ENCODE measurements at places on chromosomes 13 and 19.

- no peak for DNase-seq
Observed at GRCh38 chr13:113581871-113582270, 2.7 kb upstream of the TFDP1 start.

GRCh38 chr13:72163678-72164077, 296.7 kb upstream of the DACH1 start:
- DNase-seq = no peak

GRCh38 chr19:16076958-16077611, 790 bp downstream of the TPM4 start:
- DNase-seq = no peak

DNA sequence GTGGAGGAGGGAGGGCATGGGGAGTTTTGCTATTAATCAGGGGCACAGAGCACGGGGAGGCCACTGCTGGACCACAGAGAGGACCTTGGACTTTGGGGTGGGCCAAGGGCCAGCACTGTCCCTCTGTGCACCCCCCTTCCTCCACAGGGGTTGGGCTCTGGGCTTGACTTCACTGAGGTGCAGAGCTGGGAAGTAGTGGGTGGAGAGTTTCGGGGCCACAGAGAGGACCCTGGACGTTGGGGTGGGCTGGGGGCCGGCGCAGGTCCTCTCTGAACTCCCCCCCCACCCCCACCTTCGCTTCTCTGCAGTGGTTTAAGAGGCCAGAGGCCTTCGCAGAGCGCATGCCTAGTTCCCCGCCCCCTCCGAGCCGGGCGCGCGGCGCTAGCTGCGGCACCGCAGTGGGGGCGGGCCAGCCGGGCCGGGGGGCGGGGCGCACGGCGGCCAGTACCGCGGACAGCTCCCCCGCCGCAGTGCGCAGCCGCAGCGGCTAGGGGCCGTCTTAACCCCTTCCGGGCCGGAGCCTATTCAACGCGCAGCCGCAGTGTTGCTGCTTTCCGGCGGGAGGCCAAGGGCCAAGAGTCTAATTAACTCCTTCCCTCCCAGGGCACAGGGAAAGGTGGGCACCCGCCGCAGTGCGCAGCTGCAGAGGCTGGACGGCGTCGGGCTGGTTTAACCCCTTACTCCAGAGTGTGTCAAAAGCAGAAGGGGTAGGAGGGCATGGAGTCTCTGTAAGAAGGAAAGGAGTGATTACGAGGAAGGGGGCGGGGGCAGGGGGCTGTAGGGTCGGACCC, 3.7 kb downstream of the KCNC3 start:
- peak; percentile 48 for DNase-seq

DNA sequence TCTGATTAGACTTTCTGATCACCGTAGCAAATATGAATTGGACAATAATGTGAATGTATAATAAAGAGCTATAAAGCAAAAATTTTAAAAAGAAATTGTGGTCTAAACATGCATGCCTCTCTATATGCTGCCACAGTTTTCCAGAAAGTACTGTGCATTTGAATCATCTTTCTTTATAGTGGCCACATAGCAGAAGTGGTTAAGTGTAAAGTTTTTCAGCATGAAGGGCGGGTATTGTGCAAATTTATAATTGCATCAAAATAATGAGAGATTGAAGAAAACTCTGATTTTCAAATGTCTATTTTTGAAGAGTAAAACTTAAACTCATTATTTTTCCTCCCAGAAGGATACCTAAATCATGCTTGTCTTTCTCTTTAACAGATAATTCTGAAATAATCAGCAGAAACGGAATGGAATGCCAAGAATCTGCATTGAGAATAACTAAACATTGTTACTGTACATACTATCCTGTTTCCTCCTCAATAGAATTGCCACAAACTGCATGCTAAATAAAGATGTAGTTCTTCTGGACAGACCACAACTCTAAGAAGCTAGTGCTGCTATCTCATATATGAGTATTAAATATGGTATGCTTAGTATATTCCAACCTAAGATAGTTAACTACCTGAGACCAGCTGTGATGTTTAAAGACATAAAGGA, 42.9 kb upstream of the RAP2A start:
- DNase-seq = no peak

DNA sequence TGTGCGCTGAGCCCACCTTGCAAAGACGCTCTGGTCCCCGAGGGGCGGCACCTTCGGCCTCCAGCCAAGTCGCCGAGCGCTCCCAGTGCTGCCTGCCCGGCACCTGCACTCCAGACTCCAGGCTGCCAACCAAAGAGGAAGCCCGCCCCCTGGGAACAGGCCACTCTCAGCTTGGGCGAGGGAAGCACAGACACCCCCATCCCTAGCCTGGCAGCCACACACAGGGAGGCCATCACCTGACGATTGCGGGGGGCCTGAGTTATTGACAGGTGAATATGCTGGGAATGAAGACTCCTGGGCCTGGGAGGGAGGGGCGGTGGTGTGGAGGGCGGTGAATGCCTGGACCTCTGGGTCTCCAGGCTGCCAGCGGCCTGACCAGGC, 10.3 kb upstream of the ZNF492 start:
- DNase-seq = no peak

- no peak for DNase-seq
Observed at GRCh38 chr13:51152701-51153100, 41.6 kb upstream of the C13orf42 start.

DNA sequence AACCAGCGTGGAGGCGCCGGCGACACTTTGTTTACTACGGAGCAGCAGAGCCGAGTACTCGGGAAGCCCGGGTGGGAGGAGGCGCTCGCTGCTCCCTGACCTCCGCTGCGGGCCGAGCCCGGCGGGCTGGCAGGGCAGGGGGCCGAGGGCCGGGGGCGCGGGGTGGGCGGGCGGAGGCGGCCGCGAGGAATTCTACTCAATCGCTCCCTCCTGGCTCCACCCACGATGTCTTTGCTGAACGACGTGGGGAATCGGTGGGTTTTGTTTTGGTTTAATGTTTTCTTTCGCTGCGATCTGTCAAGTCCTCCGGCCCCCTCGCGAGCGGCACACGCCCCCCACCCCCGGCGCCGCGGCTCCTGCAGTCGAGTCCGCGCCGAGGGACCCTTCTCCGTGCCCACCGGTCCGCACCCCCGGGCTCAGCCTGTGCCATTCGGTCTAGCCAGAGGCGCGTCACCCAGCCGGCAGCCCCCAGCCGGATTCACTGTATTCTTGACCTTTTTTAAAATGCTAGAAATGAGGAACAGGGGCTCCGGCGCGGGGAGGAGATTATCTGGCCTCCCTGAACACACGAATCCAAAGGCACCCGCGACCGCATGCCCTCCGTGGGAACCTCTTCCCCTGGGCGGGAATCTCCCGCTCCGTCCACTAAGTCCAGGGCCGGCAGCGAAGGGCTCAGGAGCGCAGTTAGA, 636 bp upstream of the FOXO1 start:
- no peak for DNase-seq

DNA sequence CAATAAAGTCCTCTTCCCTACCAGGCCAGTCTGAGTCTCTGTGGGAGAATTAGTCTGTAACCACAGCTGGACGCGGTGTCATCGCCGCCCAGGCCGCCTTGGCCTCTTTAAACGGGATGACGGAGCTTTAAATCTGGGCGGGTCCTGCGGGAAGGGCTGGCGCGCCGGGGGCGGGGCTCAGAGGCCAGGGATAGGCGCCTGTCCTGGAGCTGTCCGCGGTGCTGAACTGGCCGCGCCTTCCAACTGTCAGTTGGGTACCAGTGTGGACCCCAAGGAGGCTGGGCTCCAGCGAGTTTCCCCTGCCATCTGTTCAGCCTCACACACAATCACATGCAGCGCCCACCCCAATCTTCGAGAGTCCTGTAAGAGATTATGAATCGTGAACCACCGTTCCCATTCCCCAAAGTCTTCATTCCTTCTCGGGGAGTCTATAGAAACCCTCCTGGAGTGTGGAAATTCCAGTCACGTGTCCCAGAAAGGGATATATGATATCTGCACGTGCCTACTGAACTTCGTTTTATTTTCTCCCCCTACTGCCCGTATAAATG, 11.5 kb downstream of the APLP1 start:
- no peak for DNase-seq

DNA sequence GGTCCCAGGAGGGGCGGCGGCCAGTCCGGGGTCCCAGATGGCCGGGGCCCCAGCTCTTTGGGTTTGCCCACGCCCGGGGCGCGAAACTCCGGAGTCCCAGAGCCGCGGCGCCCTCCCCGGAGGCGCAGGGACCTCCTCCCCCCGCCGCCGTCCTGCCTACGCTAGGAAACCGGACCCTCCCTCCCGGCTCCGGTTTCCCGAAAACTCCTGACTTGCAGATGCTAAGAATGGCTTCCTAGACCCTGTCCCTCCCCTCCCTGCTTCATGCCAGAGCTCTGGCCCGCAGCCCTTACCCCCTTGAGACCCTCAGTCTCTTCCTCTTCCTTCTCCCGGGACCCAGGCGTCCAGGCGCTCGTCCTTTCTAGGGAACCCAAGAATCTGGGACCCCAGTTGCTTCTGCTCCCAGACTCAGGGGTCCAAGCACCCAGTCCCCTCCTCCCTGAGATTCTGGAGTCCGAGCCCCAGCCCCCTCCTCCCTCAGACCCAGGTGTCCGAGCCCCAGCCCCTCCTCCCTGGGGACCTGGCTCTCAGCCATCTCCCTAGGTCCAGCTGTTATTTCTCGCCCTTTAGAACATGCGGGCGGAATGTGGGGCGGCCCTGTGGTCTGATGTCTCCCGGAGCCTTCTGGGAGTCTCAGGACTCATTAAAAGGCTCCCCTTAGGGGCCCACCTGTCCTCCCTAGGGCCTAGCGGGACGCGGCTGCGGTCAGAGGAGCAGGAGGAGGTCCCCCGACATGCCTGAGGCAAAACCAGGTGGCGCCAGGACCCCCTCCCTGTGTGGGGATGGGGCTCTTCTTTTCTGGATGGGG, at the start of gene MYBPC2:
TSS of gene MYBPC2 (plus strand) at position 672 of the 808 bp plus-strand sequence. CDS start at position 734, 62 bp downstream.
- DNase-seq = no peak

DNA sequence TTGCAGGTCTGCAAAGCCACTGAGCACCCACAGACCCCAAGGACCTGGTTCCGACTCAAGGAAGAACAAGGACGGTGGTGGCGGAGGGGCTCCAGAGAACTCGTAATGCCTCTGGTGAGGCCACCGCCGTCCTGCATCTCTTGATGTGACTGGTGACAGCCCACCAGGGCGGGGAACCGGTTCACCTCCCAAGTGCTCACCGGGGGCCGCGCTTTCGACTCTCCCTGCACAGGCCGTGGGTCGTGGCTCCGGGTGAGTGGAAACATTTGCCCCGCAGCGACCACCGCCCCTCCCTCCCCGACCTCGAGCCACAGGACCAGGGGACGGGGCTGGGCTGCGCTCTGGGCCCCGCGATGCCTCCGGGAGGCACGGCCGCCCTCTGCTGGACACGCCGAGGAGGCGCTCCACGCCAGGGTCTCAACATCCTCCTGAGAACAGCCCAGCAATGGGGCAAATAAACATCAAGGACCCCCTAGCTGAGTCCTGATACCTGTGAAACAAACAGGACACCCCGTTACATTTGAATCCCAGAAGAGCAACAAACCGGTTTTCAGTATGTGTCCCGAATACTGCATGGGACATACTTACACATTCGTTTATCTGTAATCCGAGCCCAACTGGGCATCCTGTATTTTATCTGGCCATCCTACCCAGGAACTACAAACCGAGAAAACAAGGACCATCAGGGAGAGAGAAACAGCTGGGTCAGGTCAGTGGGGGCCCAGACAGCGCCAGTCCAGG, 3.9 kb upstream of the PLPP2 start:
- DNase-seq = no peak

GRCh38 chr13:83765796-83766195, 116.5 kb downstream of the SLITRK1 start:
- DNase-seq = no peak

DNA sequence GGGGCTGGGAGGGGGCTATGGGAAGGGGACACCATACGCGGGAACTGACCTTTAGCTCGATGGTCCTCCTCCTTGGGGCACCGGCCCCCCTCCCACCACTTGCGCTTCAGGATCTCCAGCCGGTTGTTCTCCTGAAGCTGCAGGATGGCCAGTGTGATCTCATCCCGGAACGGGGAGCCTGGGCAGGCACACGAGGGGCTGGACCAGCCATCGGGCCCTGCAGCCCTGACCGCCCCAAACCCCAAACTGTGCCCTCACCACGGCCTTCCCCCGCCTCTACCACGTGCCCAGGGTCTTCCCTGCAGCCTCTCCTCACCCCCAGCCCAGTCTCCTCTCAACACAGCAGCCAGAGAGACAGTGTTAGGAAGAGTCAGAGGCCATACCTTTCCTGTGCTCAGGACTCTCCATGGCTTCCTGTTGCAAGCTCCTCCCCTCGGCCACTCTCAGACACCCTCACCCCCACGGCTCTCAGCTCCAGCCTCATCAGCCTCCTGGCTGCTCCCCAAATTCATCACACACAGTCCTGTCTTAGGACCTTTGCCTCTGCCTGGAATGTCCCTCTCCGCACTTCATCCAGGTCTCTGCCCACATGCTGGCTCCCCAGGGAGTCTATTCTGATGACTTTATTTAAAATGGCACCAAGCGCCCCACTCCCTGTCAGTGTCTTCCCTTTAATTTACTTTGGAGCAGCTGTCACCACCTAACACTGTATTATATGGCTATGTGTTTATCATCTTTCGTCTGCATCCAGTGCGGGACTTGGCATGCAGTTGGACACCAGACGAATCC, 9.7 kb upstream of the ATP1A3 start:
- DNase-seq = no peak

Measured in stimulated activated CD8-positive, alpha-beta memory T cell treated with anti-CD3 and anti-CD28 coated beads, Interleukin-2, amount 100 ng/mL, for 1 hour (primary cell).